Effector memory CD4-positive, alpha-beta T cell (primary cell): ENCODE measurements at places on chromosomes 2 and 18.

DNA sequence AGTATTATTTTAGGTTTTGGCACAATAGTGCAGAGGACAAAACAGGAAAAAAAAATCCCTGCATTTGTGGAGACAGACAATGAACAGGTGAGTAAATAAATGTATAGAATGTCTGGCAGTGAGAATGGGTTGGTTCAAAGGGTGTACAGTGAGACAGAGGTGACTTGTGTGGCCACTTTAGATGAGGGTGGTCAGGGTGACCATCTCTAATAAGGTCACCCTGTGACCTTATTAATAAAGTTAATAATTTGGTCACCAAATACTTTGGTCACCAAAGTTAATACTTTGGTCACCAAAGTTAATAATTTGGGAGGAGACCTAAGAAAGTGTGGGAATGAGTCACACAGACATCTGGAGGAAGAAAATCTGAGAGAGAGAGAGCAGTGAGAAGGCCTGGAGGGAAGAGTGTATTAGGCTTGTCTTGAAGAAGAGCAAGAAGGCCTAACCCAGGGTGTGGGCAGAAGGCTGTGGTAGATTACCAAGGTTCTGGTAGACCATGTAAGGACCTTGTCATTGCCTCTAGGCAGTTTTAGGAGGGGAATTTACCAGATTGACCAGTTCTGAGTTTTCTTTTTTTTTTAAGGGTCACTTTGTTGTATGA is 1368.4 kb upstream of the CELF4 start:
- DNase-seq = no peak

DNA sequence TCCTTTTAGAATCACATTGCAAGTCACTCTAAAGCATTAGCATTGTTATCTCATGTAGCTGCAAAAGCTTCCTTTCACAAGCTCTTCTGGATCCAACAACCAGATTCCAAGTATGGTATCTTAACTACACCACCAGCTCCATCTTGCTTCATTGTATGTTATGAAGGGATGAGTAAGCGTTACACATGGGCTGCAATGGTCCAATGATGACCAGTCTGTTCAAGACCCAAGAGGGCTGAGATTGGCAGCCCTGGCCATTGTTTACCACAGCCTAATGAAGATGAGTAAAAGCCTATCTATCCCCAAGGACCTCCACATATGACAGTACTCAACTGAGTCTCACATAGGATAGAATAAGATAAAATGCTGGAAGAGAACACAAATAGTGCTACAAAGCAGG is 6.3 kb downstream of the CFLAR start:
- DNase-seq = no peak

- DNase-seq = no peak
These were observed 58.9 kb downstream of the BMP10 start for GRCh38 chr2:68812251-68812650.

- DNase-seq = no peak
These were observed 333.3 kb upstream of the KYNU start for GRCh38 chr2:142544173-142544572.

- DNase-seq = no peak
These were observed 26.3 kb downstream of the MRPL35 start for GRCh38 chr2:86225581-86225980.

GRCh38 chr18:30929718-30930117 is 112.8 kb downstream of the DSC3 start:
- DNase-seq = no peak

GRCh38 chr2:98734162-98734561 is 3.2 kb upstream of the MGAT4A start:
- no peak for DNase-seq

GRCh38 chr18:79528316-79528695 is 132.6 kb downstream of the NFATC1 start:
- no peak for DNase-seq

DNA sequence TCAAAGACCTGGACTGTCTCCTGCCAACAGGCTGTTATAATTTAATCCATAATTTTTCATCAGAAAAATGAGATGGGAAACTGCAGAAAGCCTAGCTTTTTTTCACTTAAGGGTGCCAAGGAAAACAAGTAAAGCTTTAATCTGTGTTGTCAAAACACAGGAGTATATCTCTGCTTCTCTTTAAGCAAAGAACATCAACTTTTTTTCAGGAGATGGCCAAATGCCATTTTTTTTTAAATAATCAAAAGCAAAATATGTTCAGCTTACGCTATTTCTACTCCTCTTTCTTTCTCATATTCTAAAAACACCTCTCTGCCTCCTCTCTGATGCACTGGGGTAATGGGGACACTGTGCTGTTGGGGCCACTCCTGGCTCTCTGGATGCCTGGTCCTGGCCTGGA is 73.1 kb upstream of the NXPH2 start:
- no peak for DNase-seq

- no peak for DNase-seq
These were observed 18.1 kb downstream of the CCNYL1 start for GRCh38 chr2:207729465-207729998.

- no peak for DNase-seq
These were observed 95.6 kb downstream of the LAMA3 start for GRCh38 chr18:23784832-23785245.

DNA sequence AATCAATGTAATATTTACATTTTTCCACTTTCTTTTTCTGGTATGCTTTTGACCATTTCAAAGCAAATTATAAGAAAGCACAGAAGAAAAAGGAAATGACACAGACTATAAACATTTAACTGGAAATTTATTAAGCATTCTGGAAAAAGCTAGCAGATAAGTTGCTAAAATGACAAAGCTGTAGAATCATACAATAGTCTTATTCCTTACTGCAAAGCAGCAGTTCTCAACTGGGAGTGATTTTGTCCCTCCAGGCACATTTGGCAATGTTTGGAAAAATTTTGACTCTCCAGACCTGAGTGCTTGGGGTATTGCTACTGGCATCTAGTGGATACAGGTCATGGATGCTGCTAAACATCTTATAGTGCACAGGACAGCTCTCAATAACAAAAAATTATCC is 75.1 kb downstream of the MBD5 start:
- no peak for DNase-seq

GRCh38 chr18:48888773-48889080 is 62.0 kb downstream of the SMAD7 start:
- DNase-seq = no peak

DNA sequence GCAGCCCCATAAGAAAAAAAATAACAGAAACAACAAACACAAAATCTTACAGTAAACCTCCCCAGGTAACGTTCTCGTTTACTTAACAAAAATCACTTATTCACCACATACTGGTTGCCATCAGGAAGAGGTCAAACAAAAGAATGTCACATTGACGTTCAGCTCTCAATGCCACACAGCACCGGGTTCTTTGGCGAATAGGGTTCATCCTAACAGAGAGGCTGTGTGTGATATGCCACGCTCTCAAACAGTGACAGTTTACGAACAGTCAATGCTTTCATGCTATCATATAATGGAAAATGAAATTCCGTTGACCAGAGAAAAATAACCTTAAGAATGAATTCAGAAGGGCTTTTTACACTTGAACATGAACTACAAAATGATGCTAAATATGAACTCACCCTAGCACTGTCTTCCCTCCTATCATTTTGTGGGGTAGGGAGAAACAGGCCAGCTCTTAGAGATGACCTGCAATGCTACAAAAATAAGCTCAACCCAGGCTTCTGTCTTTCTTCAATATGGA is 2.0 kb downstream of the TMEM163 start:
- DNase-seq = no peak

DNA sequence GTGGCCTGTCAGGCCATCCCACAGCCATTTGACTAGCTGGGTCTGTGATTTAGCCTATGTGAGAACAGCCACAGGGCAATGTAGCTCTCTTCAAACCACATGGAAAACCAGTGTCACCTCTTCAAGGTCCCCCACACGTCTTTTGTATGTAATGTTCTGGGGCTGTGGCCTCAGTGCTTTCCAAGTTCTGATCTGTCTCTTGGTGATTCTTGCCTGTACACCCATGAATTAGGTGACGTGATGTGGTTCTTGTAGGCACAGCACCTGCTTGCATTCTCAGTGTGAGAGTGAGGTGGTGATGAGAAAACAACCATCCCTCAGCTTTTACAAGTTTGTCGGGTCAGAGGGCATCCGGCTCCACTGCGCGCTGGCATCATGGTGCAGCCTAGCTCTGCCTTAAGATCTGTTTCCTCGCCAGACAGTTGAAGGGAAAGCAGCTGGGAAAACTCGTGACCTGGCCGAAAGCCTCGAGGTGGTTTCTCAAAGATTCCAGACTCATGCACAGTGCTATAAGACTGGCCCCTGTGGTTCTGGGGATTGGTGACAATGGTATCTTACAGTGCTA is 125.8 kb downstream of the TANC1 start:
- no peak for DNase-seq

DNA sequence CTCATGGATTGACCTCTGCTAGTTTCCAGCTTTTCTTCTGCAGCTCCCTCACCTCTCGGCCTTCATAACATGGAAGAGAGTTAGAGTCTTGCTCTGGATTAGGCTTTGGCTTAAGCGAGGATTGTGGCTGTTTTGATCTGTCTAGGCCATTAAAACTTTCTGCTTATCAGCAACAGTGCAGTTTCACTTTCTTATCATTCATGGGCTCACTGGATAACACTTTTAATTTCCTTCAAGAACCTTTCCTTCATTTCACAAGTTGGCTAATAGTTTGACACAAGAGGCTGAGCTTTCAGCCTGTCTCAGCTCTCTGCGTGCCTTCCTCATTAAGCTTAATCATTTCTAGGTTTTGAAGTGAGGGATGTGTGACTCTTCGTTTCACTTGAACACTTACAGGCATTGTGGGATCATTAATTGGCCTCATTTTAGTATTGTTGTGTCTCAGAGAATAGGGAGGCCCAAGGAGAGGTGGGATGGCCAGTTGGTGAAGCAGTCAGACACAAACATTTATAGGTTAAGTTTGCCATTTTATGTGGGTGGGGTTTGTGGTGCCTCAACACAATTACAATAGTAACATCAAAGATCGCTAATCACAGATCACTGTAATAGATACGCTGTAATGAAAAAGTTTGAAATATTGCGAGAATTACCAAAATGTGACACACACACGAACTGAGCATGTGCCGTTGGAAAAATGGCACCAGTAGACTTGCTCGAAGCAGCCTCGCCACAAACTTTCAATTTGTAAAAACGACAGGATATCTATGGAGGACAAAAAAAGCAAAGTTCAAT is 129.3 kb downstream of the ZNF236 start:
- no peak for DNase-seq

- DNase-seq = no peak
These were observed 71.9 kb downstream of the EPC2 start for GRCh38 chr2:148716378-148716920.

DNA sequence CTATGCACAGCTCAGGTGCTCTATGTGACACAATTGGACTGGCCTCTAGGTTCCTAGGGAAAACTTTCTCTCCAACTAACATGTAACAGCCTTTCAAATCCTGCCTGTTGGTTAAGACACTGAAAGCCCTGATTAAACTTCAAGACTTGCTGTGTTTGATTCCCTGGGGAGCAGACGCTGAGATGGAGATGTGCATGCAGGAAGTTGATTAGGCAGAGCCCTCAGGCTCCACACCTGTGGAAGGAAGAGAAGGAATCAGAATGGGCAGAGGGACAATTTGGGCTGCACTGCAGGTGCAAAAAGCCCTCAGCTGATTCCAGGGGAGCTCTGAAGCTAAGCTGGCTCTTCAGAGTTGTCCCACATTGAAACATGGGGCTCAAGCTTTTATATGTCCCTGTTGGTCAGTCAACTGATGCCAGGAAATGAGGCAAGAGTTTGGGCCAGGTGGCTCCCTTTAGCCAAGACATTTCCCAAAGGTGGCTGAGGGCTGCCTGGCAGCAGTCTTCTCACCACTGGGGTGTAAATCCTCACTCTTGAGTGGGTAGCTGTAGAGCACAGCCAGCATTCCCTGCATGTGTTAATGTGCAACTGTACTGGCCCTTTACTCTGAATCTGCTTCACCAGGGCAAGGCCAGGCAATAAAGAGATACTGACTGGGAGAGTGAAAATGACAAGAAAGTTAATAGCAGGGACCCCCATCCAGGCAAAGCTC is 199.5 kb upstream of the DDX18 start:
- DNase-seq = no peak

- no peak for DNase-seq
These were observed 31.8 kb upstream of the INPP4A start for GRCh38 chr2:98412751-98413458.

DNA sequence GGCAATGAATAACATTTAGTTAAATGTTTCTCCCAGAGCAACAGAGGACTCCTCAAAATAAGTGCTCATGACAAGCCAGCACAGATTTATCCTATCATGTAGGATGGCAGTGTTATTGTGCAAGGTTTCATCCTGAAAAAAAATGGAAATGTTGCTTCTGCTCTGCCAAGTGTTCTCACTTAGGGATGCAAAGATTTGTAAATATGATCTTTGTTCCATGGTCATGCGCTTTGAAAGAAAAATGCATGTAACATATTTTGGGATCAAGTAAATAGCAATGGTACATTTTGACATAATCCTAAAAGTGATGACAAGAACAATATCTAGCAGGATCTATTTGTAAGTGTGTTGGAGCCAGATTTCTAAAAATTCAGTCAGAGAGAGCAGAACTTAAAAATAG is 229.5 kb upstream of the CCDC150 start:
- DNase-seq = no peak

GRCh38 chr2:71154798-71155197 is 24.4 kb downstream of the MPHOSPH10 start:
- DNase-seq = no peak

GRCh38 chr2:69114534-69114933 is 101.6 kb downstream of the ANTXR1 start:
- DNase-seq = no peak

- no peak for DNase-seq
These were observed 557.9 kb downstream of the TNS1 start for GRCh38 chr2:217444932-217445331.

DNA sequence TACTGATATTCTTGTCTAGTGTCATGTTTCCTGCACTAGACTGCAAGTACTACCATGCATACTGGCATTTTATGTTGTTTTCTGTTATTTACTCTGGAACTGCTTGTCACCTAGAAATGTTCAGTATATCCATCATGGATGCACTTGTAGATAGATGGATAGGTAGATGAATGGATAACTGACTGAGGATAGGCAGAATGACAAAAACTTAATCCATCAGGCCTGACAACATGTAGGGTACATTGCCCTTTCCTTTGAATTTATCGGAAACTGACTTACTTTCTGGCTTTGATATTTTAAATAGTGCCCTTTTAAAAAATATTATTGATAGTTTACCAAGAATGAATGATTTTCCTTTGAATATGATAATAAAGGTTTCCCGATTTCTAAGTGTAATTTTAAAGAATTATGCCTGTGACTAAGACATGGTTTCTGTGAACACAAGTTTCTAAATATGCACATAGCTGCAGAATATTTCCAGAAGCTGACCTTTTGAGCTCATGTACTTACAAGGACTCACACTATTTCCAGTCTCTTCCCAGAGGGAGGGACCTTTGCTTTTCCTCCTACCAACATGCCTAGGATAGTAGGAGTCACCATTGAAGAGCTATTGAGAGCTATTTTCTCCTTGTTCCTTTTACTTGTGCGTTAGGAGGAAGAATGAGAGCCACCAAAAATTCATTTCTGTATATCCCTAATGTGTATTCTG is 81.3 kb downstream of the ANKRD12 start:
- DNase-seq = no peak

GRCh38 chr18:74377776-74378175 is 62.1 kb downstream of the C18orf63 start:
- no peak for DNase-seq

- DNase-seq = no peak
These were observed 732.9 kb upstream of the VRK2 start for GRCh38 chr2:57313678-57314077.

- peak; percentile 51 for DNase-seq
These were observed 60.4 kb downstream of the FAM161A start for GRCh38 chr2:61793389-61793836.
